Daoy (cell line): ENCODE measurements at places on chromosomes 13 and 19. TPM values are rescaled to one million over a fixed set of nuclear protein-coding genes. Genes with fewer than 3 reads are reported as not detected.
A peak's percentile ranks its signal among the peaks of the same experiment; 100 is the strongest.

DNA sequence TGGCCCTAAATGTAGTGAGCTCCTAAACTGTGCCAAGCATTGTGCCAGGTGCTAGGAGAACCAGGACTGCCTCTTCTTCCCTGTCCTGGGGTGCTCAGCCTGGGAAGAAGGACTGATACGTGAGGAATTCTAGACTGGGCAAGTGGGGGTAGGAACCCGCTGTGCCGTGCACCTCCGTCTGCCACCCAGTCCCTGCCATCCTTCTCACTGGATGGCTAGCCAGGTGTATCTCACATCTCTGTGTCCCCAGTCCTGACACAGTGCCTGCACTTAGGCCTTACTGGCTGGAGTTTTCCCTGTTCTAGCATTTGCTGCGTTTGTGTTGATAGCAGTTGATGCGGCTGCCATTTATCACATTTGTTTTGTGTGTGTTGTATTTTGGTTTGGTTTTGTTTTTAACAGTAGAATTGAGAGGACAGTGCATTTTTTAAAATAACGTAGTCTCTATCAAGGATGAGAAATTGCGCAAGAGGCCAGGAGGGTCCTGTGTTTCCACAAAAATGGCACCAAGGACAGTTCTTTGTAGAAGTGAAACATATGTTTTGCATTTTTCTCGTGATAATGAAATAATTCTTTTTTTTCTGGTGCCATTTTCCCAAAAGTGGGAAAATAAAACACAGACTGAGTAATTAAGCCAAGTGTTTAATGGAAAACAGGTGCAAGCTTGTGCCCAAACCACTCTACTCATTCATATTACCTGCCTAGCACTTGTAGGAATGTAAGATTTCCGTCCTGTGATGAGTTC is 4.7 kb upstream of the GPR183 start:
- DNase-seq, result no peak

- no peak for DNase-seq
Measured at GRCh38 chr13:110416131-110417025, 109.3 kb downstream of the COL4A2 start.

DNA sequence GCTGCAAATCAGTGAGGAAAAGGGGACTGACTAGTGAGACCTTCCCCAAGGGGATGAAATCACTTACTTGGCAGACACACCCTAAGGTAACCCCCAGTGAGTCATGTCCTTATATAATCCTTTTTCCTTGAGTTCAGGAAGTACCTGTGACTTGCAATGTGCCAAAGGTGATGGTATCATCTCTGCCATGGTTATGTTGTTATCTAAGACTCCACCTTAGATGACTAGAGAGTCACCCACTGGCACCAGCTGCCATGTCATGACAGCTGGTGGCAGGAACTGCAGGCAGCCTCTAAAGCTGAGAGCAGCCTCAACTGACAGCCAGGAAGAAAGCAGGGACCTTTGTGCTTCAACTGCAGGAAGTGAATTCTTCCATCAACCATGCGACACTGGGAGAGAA is 12.5 kb downstream of the PBX4 start:
- DNase-seq, result peak; percentile 68

DNA sequence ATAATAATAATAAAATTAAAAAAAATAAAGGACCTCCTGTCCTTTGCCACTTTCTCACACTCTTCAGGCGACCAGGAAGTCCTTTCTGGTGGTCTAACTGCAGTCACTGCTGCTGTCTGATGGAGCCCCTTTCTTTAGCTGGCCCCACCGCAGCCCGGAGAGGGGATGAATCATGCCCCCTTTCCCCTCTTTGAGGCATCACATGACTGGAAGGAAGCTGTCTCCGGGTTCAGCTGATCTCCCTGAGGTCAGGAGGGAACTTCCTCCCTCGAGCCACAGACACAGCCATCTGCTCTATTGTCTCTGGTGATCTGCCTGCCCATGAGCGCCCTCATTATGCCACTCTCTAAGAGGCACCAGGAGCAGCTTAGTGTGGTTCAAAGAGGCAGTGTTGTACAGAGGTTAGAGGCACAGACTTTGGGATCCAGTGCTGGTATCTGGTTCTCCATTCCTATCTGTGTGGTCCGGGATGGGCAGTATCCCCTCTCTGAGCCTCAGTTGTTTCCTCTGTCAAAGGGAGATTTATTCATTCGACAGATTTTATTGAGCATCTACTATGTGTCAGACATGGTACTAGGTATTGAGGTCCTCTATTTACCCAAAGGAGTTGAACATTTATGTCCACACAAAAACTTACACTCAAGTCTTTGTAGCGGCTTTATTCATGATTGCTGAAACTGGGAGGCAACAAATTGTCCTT is 30.0 kb downstream of the VAV1 start:
- peak; percentile 79 for DNase-seq

GRCh38 chr19:2812414-2813234 is 7.0 kb upstream of the ZNF554 start:
- no peak for DNase-seq

DNA sequence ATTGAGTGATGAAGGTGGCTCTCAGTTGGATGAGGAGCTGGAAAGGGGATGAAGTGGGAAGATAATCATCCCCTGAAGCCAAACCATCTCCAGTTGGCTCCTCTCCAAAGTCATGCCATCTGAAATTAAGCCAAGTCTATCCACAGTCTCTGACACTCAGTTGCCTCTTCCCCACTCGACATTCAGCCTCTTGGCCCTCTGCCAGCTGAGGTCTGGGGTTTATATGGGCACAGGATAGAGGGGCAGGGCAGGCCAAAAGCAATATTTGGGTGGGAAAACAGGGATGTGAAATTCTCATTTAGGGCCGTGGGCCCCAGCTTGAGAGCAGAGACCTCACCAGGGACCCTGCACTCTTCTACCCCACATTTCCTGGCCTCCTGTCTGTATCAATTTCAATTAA is 85.9 kb downstream of the SLITRK1 start:
- no peak for DNase-seq

GRCh38 chr13:26821672-26822071 is 61.1 kb upstream of the GPR12 start:
- DNase-seq, result no peak

DNA sequence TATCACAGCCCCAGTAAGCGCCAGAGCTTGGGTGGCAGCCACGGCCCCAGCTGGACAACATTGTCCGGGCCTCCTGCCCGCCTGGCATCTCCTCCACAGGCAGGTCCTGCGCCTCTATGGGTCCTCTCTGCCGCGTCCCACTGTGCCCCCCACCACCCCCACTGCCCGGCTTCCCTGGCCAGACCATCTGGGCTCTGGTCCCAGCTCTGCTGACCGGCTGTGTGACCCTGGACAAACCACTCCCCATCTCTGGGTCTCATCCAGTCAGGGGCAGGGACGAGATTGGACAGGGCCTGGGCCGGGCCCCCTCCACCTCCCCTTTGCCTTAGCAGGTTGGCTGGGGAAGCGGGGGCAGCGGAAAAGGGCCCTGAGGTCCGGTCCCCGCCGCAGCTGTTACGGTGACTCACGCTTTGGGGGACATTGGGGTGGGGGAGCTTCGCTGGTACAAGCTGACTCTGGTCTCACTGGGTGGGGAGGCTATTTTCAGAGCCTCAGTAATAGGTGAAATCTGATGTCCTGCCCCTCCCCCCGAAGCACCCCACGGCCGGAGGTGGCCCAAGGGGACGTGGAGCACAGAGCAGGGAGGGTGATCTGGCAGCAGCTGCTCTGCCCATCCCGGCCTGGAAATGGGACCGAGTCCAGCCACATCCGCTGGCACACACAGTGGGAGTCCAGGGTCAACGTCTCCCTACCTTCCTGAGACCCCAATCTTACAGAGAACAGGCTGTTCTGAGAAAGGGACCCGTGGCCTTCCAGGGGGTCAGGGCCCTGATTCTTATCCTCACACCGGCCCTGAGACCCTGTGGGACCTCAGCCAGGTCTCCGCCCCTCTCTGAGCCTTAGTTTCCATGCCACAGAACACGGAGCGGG is 9.1 kb downstream of the NFIC start:
- no peak for DNase-seq

DNA sequence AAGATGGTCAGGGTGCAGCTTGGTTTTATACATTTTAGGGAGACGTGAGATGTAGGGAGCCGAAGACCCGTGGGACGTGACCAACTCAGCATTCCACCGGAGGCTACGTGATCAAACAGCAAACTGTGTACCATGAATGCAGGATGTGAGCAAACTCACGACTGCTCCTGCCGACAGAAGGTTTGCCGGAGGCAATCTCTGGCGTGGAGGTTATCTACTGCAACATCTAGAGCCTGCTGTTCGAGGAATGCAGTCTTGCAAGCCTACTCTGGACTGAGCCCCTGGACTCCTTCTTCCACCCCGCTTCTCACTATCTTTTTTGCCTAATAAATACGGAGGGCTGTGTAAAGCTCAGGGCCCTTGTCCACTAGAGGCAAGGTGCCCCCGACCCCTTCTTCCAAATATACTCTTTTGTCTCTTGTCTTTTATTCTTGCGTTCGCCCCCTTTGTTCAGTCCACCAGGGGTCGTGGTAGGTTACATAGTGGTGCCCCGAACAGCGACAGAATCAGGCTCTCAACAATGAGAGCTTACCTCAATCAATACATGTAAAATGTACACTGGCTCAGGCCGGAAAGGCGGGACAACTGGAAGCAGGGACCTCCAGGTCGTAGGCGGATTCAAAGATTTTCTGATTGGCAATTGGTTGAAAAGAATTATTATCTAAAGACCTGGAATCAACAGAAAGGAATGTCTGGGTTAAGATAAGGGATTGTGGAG is 8.9 kb upstream of the OR1I1 start:
- peak; percentile 48 for DNase-seq

DNA sequence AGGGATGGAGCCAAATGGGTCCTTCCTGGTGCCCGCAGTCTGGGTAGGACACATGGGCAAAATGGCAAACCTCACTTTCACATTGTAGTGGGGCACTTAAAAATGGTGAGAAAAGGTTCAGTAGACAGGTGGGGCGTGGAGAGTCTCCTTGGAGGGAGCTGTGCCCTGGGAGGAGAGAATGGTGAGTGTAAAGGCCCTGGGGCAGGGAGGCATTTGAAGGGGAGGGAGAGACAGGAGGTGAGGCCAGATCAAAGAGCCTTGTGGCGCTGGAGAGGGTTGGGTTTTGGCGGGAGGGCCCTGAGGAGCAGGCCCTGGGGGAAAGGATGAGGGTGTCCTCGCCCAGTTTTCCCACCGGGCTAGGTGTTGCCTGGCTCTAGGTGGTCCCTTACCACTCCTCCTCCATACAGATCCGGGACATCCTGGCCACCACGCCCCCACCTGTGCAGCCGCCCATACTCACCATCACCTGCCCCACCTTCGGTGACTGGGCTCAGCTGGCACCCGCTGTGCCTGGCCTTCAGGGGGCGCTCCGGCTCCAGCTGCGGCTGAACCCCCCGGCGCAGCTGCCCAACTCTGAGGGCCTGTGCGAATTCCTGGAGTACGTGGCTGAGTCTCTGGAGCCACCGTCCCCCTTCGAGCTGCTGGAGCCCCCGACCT is 6.3 kb downstream of the MAP1S start:
- DNase-seq, result no peak

DNA sequence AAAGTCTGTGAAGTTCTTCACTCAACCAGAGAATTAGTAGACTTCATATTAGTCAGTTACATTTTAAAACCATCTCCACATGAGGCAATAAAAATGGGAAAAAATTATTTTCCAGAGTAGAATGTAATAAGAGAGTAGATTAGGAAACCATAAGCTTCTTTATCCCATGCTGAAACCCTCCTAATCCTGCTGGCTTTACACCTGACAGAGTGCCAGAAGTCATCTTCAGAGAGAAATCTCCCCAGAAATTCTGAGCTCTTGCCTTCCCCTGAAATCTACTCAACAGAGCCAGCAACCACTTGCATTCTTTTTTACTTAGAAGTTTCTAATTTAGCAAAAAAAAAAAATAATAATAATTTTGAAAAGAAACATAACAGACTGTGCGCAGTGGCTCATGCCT is 279.9 kb downstream of the NHLRC3 start:
- no peak for DNase-seq

DNA sequence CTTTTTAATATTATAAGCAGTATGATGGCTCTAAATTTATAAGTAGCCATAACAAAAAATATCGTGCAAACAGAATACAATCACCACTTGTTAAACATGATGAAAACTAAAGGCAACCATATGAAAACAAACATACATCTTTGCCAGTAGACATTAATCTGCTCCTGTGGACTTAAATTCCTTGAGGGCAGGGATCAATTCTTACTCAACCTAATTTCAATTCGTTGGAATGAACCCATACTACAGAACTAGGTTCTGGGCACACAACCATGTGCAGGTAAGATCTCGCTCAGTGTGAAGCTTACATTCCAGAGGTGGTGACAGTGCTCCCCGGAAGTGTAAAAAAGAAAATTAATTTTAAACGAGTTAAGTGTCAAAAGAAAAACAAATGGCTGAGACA is 13.4 kb downstream of the TBC1D4 start:
- DNase-seq, result no peak

ZNF534 gene
- 0.86 TPM in 1 of 2 replicates, not detected in the other for total RNA-seq

CBLC gene
- total RNA-seq, result not detected in 2 replicates

GPR180 gene
- total RNA-seq, result 5.1 and 6.6 TPM in 2 replicates

PGLYRP2 gene
- 0.17 TPM in 1 of 2 replicates, not detected in the other for total RNA-seq

FREM2 gene
- under 0.01 TPM in 1 of 2 replicates, not detected in the other for total RNA-seq

ZNF414 gene
- total RNA-seq, result 5.7 and 6.8 TPM in 2 replicates

ZNF266 gene
- 10.5 and 10.9 TPM in 2 replicates for total RNA-seq

CYP4F8 gene
- not detected in 2 replicates for total RNA-seq

FCER2 gene
- not detected in 2 replicates for total RNA-seq

CSNK1A1L gene
- not detected in 2 replicates for total RNA-seq
